T-cell (primary cell): ENCODE measurements at places on chromosomes 16 and 17.
A peak's percentile ranks its signal among the peaks of the same experiment; 100 is the strongest.

GRCh38 chr16:73848993-73849392, 447.6 kb upstream of the PSMD7 start:
- DNase-seq = no peak

DNA sequence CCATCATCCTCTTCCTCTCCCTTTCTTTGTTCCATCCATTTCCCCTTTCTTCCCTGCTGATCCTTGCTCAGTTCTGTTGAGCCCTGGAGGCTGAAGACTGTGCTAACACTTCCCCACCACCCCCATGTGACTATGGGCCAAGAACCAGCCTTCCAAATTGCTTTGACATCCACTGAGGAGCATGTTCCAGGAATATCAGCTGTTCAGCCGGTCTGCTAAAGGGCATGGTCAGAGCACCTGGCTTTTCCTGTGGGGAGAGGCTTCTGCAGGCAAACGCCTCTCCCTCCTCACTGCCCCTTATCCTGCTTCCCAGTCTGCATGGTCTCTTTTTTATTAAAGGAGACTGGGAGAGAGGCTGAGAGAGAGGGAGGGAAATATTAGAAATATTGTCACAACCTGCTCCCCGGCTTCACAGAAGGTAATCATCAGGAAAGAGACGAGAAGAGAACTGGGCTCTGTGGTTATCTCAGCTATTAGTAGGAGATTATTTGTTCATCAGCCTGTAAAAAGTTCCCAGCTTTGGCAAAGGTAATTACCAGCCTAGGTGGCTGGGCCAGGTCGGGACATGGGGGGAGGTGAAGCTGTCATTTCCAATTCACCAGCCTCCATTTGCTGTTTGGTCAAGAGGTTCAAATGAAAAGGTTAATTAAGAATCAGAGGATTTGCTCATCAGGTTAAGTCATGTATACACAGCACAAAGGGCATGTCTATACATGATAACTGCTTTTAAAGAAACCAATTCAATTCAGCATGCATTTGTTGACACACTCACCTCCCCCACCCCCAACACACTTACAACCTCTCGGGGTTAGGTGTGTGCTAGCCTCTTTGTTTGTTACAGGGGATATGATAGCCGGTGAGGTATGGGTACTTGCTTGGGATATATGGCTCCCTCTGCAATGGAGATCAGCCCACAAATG, 83.7 kb upstream of the CRHR1 start:
- no peak for DNase-seq

- peak; percentile 34 for DNase-seq
These were observed 42.0 kb downstream of the MGAT5B start for GRCh38 chr17:76909971-76910760.

- peak; percentile 68 for DNase-seq
These were observed 246.6 kb upstream of the RPL38 start for GRCh38 chr17:73956595-73957465.

DNA sequence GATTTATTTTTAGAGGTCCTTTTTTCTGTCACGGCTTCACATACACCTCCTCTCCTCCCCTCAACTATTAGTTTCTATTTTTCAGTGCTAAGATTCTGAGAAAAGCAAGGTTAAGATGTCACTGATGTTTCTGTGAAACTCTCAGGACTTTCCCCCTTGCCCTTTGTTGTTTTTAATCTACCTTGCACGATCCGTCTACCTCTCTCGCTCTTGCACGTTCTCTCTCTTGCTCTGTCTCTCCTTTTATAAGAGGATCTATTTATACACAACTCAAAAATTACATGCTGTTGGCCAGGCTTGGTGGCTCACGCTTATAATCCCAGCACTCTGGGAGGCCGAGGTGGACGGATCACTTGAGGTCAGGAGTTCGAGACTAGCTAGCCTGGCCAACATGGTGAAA, 43.6 kb downstream of the RPA1 start:
- no peak for DNase-seq

DNA sequence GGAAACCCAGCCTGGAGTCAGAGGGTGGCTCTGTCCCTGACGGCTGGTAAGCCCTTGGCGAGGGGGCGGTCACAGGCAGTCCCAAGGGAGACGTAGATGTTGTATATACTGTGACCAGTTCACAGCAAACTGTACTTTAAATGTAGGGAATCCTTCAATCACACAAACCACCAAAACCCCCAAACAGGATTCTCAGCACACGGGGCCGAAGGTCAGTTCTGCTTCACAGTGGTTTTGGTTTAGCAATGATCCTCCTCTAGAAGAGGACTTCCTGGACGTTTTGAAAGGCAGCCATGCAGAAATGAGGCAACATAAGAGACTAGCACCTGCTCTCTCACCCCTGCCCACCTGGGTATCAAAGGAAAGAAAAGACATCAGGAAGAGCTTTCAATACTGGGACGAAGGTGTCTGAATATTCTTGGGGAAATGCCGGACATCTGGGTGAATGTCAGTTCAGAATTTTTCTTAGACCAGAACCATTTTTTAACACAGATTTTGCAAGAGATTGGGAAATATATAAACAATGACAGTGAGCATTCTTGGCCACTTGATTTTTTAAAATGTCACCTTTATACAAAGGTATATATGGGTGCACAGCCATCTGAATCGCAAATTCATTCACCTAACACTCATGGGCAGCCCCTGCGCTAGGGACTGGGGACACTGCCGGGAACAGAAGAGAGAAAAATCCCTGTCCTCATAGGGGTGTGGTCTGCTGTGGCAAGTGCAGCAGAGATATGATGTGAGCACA, 74.2 kb downstream of the CRISPLD2 start:
- no peak for DNase-seq

DNA sequence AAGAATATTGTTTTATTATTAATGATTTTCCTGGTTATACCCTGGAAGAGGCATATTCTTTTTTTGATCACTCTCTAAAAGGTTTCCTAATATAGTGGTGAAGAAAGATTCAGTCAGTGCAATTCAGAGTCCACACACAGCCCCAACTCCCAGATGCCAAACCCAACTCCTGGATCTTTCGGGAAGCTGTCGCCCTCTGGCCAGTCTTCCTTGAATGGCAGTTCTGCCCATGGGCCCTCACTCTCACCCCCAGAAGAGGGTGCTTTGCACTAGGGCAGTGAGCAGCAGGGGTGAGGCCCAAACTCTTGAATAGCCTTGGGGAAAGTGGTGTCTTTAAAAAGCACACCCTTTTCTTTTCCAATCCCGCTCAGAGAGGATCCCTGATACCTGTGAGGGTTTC, 11.0 kb downstream of the KRT32 start:
- DNase-seq = no peak

- no peak for DNase-seq
These were observed 25.0 kb upstream of the MAPK3 start for GRCh38 chr16:30147843-30148510.

DNA sequence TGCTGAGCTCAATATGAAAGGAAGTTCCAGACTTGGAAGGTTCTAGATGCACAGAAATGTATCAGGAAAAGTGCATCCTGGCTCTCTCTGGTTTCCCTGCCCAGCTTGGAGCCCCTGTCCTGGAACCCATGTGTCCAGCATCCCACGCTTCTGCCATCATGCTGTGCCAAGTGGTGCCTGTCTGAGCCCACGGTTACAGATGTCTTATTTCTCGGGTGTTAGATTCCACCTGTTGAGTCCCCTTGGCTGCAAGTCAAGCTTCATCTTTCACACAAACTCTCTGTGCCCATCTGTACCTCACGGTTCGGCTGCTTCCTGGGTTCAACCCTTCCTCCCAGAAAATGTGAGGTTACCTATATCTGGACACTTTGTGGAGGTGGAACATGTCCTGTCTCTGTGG, 22.5 kb downstream of the OR1D5 start:
- DNase-seq = no peak

- DNase-seq = no peak
These were observed 79.1 kb downstream of the NDEL1 start for GRCh38 chr17:8514801-8515200.

DNA sequence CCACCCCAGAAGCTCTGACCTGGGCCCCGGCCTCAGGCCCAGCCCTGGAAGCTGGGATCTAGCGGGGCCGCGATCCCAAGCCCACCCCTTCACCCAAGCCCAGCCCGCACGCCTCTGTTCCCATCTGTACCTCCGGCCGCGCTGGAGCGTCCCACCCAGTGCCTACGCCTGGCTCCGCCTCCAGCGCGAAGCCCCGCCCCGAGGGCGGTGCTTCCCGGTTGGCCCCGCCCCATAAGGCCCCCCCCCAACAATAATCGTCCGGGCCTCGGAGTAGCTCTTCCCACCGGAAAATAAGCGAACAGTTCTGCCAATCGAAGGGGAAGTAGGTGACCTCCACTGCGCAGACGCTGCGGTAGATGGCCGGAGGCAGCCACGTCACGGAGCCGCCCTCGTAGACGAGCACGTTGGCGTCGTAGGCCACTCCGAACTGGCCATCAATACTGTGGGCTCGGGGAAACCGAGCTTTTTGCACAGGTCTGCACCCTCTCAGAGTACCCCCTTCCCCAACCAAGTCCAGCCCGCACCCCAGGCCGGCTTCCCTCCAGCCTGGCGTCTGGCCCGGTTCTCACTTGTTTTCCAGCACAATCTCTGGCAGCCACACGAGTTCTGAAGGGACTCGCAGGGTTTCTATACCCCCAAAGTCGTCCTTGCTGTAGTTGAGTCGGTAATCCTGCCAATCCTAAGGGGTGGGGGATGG, 1.1 kb downstream of the CHRNE start:
- no peak for DNase-seq

DNA sequence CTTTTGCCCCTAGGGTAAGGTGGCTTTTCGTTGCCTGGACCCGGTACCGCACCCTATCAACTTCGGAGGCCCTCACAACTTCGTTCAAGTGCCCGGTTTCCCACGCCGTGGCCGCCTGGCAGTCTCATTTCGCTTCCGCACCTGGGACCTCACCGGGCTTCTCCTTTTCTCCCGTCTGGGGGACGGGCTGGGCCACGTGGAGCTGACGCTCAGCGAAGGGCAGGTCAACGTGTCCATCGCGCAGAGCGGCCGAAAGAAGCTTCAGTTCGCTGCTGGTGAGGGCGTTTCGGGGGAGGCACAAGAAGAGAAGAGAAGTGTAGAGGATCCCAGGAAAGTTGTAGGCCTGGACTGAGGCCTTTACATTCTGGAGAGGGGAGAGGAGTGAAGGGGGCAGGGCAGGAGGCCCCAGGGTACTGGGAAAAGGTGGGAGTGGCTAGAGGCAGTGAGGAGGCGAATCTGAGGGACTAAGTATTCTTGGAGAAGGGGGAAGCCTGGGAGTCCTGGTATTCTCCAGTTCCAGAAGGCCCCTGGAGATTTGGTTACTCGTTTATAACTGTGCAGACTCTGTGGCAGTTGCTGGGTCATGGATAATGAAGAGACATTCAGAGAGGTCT, 5.5 kb downstream of the CNTNAP1 start:
- DNase-seq = no peak

GRCh38 chr17:37791447-37792399, 46.9 kb upstream of the HNF1B start:
- peak; percentile 25 for DNase-seq

- DNase-seq = no peak
These were observed 142.3 kb downstream of the IRX5 start for GRCh38 chr16:55072976-55073375.

- no peak for DNase-seq
These were observed 18.0 kb upstream of the SLC16A5 start for GRCh38 chr17:75069783-75070182.

DNA sequence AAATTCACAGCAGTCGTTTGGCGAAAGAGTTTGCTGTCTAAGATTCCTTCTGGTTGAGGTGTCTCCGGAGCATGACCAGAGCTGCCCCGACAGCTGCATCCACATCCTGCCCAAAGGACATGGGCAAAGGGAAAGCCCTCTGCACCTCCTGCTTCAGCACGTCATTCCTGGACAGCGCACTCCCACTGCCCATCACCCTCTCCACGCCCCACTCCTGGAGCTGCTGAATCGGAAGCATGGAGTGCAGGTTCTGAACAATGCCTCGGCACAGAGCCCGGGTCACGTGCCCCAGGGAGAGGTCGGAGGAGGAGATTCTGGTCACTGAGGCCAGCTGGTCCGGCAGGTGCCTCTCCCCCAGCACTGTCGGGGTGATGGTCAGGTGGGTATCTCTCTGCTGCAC, 1.3 kb upstream of the TRPV1 start:
- DNase-seq = no peak

GRCh38 chr17:76715496-76715830, 4.7 kb upstream of the MXRA7 start:
- DNase-seq = no peak

DNA sequence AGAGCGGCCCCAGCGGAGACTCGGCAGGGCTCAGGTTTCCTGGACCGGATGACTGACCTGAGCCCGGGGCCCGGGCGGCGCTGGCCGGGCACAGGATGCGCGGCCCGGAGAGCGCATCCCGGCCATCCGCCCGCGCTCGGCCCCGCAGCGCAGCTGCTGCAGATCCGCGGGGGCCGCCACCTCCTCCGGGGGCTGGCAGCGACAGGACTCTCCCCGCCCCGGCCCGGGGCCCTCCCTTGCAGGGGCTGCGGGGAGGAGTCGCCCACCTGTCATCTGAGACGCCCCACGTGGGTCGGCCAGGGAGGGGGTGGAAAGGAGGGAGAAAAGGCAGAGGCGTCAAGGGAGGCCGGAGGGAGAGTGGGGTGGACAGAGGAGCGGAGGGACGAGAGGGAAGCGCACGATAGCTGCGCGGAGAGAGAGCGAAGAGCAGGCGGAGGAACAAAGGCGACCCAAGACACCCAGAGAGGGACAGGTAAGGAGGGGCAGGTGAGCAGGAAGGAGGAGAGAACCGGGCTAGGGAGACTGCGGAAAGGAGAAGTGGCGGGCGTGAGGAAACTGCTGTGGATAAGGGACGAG, 471 bp upstream of the PRKAR1A start:
- no peak for DNase-seq

- no peak for DNase-seq
These were observed 291.9 kb upstream of the N4BP1 start for GRCh38 chr16:48901712-48902374.

GRCh38 chr17:68794636-68795434, 160.4 kb downstream of the ABCA8 start:
- DNase-seq = no peak

- no peak for DNase-seq
These were observed 8.1 kb upstream of the HS3ST6 start for GRCh38 chr16:1926271-1926670.

- no peak for DNase-seq
These were observed 468 bp downstream of the FLYWCH2 start for GRCh38 chr16:2883458-2883908.

DNA sequence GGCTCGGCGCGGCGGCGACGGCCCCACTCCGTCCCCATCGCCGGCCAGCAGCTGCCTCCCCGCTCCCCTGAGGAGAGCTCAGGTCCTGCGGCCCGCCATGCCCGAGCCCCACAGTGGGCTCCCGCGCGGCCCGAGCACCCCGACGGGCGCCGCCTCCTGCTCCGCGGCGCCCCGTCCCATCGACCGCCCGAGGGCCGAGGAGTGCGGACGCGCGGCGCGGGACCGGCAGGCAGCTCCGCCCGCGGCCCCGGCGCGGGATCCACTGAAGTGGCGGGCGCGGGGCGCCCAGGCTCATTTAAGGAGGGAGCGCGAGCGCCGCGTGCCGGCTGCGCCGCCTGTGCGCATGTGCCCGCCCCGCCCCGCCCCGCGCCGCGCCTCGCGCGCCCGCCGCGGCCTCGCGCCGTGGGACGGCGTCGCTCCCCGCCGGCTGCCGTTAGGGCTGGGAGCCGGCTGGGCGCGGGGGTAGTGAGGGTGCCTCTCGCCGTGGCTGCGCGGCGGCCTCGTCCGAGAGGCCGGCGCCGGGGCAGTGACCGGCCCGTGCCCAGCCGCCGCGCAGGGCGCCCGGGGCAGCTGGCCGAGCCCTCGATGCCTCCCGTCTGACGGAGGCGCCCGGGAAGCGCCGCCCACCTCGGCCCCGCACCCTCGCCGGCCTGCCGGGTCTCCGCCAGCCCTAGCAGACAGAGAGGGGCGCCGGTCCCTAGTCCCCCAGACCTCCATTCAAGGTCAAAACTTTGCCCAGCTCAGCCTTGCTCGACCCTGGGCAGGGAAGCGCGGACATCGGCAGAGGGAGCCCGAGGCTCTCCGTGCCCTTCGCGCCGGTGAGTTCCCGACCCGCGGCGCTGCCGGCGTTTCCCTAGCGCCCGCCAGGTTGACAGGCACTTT, at the start of gene NETO2:
Gene NETO2 (minus strand): TSS at position 269 of the 882 bp plus-strand sequence. CDS start 333 bp downstream, outside the sequence.
- DNase-seq = peak; percentile 60
